Aorta (tissue), 5 donors: ENCODE measurements at places on chromosomes 5 and 9.
A peak's percentile ranks its signal among the peaks of the same experiment; 100 is the strongest.

DNA sequence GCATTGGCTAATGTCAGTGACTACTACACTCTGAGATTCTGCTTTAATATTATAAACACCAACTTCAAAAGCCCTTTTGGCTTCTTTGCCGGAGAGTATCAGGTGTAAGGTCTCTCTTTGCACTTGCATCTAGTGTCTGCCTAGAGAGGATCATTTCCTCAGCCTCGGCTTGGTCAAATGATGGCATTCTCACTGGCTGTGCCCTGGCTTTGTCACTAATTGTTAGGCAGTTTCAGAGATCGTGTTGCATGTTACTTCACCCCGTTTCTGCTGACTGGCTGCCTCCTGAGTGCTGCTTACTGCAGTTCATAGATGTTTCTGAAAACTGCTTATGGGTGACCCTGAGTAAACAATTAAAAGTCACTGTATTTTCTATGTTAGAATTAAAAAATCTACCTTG lies 48.8 kb downstream of the SLC1A3 start:
- no peak for DNase-seq

DNA sequence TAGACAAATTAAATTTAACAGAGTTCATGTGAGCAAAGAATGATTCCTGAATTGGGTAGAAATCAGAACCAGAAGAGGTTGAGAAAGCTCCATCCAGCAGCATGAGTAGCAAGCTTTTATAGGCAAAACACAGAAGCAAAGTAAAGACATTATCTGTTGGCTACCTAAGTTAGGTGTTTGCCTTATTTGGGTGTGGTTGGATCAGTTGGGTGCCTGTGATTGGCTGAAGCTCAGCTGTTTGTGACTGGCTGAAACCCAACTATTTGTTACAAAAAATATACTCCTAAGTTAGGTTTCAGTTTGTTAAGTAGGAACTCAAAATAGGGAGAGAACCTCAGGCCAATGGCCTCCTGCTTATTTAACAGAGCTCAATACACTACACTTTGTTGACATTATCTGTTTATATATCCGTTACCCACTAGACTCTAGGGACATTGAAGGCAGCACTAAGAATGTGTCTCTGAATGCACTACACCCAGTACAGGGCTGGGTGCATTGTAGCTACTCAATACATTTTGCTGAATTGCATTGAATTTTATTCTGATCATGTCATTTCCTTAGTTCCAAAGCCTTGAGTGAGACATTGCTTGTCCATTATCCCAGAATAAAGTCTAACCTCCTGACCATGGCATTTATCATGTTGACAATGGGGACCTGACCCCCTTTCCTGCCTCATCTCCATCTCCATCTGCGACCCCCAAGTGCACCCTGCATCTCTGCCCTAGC lies 98.7 kb downstream of the CCDC192 start:
- no peak for DNase-seq

DNA sequence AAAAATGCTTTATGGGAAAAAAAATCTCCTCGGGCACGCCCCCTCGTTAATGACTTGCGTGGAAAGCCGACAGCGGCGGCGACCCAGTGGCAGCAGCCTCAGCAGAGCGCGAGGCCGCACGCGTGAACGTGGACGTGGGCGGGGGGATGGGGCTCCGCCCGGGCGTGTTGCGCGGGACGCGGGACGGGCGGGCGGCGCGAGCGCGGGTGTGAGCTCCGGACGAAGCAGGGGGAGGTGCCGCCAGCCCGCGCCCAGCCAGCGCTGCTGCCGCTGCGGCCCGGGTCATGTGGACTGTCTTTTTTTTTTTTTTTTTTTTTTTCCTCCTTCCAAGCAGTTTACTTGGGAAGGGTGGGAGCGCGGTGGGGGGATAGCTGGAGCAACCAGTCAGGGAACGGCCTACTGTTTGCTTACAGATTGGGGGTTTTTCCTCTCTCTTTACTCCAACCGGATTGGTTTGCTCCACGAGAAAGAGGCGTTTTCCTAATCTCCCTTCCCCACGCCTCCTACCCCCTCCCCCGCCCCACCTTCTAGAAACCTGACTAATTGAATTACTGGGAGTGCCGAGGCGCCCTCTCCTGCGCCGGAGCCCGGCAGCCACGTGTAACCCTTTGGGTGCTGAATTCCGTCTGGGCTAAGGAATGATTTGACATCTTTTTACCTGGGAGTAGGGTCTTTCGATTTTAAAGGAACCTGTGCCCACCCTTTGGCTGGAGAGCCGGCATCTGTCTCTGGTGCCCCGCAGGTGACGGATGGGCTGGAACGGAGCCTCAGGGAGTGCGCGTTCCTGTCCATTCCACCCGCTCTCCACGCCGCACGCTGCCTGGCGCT lies 1.7 kb upstream of the EFNA5 start:
- peak; percentile 89 for DNase-seq

DNA sequence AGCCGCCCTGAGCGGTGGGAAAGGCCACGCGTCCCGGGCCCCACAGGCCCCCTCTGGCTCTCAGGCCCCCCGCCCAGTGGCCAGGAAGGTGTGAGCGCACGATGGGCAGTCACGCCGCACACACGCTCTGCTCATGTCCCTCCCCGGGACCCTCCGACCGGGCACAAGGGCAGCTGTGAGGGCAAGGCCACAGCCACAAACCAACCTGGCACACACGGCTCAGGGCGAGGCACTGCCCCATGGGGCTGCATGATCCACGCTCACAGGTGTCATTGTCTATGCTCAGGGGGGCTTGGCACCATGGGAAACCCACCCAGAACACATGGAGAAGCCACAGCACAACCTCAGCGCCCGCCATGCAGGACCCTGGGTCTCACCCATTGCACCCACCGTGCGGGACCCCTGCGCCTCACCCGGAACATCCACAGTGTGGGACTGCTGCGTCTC lies 51.3 kb downstream of the SLC12A7 start:
- no peak for DNase-seq

GRCh38 chr9:35691334-35691650 lies 1.6 kb upstream of the TPM2 start:
- DNase-seq: no peak

DNA sequence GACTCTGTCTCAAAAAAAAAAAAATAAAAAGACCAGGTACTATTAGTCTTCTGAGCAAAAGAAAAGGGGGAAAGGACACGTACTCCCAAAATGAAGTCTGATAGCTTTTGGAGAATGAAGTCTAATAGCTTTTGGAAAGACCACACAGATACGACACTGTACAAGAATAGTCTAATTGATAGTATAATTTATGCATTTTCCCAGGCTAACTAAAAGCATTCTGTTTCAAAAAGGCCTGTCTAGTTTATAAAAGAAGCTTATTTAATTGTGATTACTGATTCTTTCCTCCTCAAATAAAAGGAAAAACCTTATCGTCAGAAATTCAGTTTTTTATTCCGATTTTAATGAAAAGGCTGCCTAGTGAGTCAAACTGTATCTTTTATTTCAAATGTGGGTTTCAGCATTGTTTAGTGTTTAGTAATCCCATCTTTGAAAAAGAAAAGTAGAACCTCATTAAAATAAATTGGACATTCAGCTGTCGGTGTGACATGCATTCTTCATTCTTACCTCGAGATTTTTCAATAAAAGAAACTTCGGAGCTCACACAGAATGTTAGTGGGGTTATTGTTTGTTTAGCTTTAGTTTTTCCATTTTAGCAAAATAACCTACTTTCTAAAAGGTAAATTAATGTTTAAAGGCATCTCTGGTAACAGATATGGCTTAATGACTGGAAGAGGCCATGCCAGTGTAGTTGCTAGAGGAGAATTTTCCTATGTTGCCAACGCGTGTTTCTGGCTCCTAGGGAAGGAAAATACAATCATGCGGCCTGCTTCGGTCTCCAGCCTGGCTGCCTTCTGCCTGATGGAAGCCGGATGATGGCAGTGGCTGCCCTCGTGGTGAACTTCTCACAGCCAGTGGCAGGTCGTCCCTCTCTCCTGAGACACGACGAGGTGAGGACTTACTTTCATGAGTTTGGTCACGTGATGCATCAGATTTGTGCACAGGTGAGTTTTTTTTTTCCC lies 70.0 kb downstream of the NLN start:
- DNase-seq: no peak

DNA sequence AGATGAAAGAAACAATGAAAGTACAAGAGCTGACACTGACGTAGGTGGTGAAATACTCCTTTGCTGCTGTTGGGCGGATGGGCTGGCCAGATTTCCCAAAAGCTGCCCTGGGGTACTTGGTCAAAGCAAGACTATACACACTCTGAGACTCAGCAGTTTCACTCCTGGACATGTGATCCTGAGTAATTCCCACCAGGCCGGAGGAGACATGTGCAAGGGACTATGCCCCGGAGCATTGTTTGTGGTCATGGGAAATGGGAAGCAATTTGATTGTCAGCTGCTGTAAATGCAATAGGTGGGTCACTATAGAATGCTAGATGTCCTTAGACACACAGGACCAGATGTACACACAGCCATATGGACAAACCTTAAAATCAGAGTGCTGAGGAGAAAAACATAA lies 116.1 kb downstream of the DCP2 start:
- DNase-seq: no peak

DNA sequence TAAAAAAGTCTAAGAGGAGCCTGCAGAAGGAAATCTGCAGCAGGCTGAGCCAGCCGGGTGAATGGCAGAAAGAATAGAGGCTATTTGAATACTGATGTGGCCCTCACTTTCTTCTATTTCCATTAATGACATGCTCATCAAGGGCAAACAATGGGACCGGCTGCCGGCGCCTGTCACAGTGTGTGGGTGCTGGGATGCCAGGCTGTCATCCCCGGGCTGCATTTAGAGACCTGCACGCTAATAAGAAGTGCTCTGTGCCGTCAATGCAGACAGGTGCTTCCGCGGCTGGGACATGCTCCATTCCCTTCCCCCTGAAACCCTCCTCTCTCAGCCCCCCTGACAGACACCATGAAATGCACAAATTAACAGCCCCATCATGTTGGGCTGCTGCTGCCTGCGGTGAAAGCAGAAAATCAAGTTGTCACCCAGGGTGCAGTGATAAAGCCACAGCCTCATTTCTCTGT lies 217.7 kb upstream of the TBCA start:
- no peak for DNase-seq

GRCh38 chr5:14353726-14354474 lies 210.8 kb downstream of the TRIO start:
- DNase-seq: no peak

- no peak for DNase-seq
These were observed 164.2 kb upstream of the PTGER4 start for GRCh38 chr5:40515476-40515875.

- no peak for DNase-seq
These were observed 98.4 kb upstream of the CPLX2 start for GRCh38 chr5:175772747-175773533.

DNA sequence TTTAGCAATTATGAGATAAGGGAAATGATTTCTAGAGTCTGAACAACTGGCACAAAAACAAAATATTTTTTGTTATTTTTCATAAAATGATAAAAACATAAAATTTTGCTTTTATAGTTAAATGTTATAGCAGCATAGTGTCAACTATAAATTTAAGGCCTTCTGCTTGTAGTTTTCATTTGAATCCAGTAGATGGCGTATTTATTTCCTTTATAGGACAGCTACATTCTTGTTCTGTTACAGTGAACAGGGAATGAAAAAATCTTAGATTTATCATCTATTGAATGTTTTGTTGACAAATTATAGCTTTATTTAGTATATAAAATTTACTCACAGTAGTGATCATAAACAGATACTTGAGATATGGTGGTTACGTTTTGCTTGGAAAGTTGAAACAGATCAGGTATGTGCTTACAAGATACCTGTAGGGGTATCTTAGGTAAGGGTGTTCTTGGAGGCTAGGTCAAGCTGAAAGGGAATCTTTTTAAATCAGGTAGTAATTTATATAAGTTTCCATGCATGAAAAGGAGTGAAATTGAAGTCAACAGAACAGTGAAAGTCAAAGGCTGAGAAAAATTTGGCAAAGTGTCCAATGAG lies 239.3 kb upstream of the GRIN3A start:
- DNase-seq: no peak

DNA sequence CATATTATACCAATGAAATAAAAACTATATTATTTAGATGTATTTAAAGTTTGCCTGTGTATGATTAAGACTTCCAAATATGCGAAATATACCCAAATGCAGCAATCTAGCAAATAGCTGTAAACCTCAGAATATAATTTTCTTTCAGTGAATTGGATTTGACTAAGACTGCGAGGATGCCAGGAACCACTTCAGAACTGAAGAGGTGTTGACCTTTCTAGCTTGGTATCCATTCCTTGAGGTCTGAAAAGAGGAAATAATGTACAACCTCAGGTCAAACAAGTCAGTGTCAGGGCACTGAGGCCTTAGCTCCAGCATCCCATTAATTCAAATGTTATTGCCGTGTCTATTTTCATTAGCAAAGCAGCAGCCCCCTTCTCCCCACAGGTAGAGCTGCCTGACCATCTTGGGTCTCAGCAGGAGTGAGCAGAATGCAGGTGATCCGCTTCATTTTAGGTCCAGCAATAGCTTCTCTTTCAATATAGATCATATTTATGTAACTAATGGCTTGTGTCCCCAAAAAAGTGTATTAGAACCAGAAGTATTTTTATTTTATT lies 100.0 kb downstream of the KIAA1958 start:
- no peak for DNase-seq

- no peak for DNase-seq
These were observed 2.6 kb downstream of the IRX1 start for GRCh38 chr5:3598207-3598606.

DNA sequence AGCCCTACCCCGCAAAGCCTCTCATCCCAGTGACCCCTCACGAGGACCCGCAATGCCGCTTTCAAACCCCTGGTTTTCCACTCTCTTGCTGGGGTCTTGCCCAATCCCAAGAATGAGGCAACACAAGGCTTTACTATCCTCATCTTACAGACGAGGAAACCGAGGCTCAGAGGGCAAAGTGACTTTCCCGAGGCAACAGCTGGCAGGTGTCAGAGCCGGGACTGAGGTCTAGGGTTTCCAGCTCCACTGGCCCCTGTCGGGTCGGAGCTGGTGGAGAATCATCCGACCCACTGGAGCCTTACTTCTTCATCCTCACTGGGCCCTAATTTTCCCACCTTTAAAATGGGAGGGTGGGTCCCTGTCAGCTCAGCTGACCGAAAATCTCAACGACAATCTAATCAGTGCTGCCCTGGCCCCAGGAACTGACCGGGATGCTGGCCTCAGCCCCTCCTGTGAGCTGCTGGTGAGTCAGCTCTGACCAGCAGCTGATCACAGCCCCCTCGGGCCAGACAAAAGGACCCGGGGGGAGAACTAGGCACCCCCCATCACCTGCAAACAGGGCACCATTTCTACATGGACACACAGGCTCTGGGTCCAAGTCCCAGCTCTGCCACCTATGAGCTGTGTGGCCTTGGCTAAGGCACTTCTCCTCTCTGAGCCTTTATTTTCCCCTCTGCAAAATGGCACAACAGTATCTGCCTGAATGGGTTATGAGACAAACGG lies 72.7 kb upstream of the STXBP1 start:
- DNase-seq: peak; percentile 79

GRCh38 chr5:43017428-43017815 lies 22.7 kb downstream of the ANXA2R start:
- peak; percentile 68 for DNase-seq

DNA sequence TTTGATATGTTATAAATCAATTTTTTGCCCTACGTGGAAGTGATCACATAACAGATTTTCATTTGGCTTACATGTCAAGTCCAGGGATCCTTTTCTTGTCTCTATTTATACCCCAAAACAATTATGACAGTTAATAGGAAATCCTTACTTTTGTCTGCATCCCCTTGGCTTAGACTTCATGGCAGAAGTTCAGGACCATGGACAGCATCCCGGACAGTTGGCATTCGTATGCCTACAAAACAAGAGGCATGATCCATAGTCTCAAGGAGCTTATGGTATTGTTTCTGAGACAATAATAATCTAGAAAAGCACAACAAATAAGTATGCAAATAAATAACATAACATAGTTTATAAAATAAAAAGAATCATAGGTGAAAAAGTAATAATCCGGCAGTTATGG lies 214.3 kb upstream of the GRIA1 start:
- peak; percentile 47 for DNase-seq
